ENCODE measurements at places on chromosomes 1 and 21.

DNA sequence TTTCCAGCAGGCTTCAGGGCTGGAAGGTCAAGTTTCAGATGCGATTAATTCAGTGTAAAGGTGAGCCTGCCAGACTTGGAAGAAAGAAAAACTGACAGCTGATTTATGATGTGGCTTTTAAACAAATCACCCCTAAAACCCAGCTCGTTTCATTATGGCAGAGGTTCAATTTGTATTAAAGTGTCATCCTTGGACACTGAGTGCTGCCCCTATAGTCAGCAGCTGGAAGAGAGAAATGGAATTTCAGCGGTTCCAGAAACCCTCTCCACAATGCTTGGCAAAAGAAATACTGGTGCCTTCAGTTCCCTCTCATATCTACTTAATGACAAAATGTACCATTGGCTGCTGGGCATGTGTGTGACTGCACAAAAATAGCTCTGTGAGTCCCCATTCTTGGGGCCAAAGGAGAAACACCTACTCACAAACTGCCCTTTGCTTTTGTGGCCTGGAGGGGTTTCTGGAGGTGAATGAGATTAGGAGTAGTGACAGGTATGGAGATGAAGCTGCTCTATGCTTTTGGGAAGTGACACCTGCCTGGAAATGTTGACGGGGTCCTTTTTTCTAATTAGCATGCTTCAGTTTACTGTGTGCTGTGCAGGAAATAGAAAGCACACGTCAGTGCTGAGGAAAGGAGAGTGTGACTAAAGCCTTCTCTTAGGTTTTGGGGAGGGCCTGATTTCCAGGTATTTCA is 95.1 kb upstream of the TSPAN2 start:
- no peak for DNase-seq

- no peak for DNase-seq
Measured at GRCh38 chr1:12566484-12567287, 51.3 kb downstream of the DHRS3 start.

- no peak for DNase-seq
Measured at GRCh38 chr1:40130892-40131291, 30.3 kb upstream of the RLF start.

DNA sequence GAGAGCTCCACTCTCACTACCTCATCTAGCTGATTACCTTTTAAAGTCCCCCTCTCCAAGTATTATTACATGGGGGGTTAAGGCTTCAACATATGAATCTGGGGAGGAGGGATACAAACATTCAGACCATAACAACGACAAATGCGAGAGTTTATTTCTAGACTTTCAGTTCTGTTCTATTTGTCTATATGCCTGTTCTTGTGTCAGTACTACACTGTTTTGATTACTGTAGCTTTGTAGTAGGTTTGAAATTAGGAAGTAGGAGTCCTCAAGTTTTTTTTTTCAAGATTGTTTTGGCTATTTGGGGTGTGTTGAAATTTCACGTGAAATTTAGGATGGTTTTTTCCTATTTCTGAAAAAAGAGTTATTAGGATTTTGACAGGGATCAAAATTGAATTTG is 16.3 kb downstream of the ZMYM4 start:
- DNase-seq: no peak

- no peak for DNase-seq
Measured at GRCh38 chr1:12094180-12094579, 31.1 kb downstream of the TNFRSF8 start.

GRCh38 chr1:110672753-110673108 is 2.0 kb downstream of the KCNA3 start:
- no peak for DNase-seq

- no peak for DNase-seq
Measured at GRCh38 chr1:147349533-147349932, 107.0 kb downstream of the CHD1L start.

DNA sequence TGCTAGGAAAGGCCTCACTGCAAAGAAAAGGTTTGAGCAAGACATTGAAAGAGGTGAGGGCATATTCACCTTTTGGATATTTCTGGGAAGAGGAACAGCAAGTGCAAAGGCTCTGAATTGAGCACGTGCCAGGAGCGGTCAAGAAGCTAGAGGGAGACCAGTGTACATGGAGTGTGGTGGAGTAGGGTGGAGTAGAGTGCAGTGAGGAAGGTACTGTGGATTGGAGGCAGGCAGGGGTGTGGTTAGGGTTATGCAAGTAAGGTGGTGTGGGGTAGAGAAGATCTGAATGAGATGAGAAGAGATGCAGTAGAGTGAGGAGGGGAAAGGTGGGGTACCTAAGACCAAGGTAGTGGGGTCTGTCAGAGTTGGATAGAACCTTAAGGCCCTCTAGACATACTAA is 119.6 kb downstream of the OMA1 start:
- no peak for DNase-seq

- DNase-seq: no peak
Measured at GRCh38 chr1:42700006-42700405, 17.8 kb downstream of the YBX1 start.

DNA sequence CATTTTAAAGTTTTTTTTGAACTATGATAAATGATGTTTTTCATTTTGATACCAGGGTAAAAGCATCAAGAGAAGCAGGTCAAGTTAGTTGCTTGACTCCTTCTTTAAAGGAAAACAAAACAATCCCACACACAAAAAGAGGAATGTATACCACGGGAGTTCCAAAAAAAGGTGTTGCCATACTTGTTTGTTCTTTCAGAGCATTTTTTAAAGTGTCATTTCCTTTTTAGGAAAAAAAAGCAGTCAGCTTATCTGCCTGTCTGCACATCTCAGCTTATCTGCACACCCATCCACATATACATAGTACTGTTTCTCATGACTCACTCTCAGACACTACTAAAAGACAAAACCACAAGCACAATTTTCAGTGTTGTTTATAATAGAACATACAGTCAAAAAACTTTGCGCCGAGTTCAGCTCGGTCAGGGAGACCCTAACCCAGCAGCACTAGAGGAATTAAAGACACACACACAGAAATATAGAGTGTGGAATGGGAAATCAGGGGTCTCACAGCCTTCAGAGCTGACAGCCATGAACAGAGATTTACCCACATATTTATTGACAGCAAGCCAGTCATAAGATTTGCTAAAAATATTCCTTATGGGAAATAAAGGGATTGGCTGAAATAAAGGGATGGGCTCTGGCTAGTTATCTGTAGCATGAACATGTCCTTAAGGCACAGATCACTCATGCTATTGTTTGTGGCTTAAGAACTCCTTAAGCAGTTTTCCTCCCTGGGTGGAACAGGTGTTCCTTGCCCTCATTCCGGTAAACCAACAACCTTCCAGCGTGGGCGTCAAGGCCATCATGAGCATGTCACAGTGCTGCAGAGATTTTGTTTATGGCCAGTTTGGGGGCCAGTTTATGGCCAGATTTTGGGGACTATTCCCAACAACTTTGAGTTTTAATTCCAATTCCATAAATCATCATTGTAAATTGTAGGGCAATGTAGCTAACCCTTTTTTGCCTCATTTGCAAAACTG is 11.4 kb upstream of the MNDA start:
- no peak for DNase-seq

DNA sequence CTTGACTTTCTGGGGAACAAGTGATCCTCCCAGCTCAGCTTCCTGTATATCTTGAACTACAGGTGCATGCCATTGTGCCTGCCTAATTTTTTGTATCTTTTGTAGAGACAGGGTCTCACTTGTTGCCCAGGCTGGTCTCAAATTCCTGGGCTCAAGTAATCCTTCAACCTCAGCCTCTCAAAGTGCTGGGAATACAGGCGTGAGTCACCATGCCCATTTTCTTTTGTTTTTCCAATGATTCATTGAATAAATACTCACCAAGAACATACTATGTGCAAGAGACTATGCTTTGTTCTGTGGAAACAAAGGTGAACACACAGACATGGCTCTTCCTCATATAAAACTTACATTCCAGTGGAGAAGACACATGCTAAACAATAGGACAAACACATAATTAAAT is 407.8 kb upstream of the DAB1 start:
- DNase-seq: no peak

DNA sequence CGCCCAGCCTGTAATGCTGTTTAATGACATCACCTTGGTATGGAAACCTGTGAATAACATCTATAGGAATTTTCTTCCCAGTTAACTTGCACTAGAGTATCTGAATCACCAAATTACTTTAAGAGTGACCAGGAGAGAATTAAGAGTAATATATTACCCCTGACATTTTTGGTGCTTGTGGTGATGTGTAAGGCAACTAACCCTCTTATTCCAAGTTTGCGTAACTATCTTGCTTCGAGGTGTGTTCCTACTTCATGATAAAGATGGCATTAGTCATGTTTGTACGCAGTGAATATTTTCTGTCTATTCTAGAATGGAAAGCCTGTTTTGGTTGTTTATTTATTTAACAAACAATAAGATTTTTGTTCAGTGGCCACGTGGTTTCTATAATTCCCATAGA is 131.3 kb downstream of the ZP4 start:
- no peak for DNase-seq

GRCh38 chr21:20522611-20523010 is 475.6 kb upstream of the NCAM2 start:
- DNase-seq: no peak

DNA sequence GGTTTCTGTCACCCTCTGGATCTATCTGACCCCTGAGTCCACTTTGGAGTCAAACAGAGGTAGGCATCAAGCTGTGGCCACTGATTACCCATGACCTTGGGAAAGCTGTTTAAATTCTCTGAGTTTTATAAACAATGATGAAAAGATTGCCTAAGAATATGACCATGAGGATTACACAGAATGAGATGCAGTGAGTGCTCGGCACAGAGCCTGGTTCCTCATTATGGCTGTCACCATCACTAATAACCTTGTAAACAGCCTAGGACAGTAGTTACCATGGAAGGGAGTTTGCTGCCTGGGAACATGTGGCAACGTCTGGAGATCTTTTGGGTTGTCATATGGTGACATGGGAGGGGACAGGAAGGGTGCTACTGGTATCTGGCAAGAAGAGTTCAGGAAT is 248.3 kb upstream of the KAZN start:
- no peak for DNase-seq

GRCh38 chr1:43796111-43796581 is 88.8 kb downstream of the ST3GAL3 start:
- peak; percentile 70 for DNase-seq

DNA sequence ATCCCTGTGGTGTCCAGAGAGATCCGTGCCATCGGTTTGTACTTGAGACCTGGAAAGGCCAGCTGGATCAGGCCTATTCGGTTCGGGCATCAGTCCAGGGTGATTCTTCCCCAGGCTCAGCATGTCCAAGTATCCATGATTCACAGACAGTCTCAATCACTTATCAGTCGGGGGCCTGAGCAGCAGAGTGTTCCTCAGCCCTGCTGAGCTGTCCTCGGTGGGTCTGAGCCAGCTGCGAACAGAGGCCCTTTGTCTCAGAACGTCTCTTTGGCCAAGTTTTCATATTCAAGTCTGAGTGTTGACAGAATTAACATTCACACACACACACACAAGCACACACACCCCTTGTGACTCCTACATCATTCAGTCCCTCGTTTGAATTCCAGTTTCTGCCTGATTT is 33.4 kb upstream of the OSBPL9 start:
- DNase-seq: peak; percentile 58

GRCh38 chr1:159949981-159950381 is 4.1 kb downstream of the SLAMF9 start:
- no peak for DNase-seq

- peak; percentile 47 for DNase-seq
Measured at GRCh38 chr1:55301912-55302311, 86.7 kb upstream of the USP24 start.

GRCh38 chr21:42456457-42456856 is 39.6 kb downstream of the RSPH1 start:
- DNase-seq: no peak

DNA sequence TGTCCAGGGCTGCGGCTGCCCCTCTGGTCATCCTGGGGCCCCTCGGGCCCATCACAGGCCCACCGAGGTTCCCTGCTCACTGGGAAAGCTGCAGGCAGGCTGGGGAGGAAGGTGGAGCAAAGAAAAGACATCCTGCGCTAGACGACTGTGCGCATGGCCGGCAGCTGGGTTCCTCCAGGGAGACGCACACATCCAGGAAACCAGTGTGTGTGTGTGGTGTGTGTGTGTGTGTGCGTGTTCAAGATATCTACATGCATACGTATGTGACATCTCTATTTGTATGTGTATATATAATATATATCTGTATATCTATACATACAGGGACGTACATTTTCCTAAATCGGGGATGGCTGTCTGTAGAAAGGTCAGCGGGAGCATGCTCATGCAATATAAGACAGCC is 63.7 kb downstream of the ACOT7 start:
- DNase-seq: peak; percentile 74

DNA sequence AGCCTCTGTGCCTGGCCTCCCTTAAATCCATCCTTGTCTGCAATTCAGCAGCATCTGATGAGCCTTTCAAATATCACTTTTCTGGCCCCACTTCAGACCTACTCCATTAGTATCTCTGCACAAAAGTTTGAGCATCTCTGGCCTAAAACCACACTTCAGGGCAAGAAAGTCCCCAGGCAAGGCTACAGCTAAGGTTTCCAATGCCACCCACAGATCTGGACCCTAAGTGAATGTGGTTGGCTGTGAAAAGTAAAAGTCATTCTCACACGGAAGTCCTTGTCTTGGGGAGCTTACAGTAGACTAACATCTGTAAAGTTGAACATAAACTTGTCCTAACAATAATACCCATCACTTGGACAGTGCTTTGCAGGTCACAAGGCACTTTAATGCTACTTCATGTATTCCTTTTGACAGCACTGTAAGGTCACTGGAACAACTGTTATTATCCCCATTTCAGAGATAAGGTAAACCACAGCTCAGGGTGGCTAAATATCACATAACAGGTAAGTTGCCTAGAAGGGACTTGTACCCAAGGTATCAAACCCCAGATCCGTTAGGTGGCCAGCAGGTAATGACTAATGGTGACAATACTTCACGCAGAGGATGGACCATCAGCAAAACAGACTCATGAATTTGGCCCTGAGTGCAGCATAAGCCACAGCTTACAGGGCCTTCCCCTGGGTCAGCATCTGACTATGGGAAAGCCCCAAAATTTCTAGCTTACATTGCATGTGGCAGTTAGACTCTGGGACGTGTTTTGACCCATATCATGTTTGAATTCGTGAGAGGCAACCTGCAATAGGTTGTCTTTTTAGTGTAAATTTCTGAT is 356.0 kb downstream of the HHAT start:
- DNase-seq: no peak

DNA sequence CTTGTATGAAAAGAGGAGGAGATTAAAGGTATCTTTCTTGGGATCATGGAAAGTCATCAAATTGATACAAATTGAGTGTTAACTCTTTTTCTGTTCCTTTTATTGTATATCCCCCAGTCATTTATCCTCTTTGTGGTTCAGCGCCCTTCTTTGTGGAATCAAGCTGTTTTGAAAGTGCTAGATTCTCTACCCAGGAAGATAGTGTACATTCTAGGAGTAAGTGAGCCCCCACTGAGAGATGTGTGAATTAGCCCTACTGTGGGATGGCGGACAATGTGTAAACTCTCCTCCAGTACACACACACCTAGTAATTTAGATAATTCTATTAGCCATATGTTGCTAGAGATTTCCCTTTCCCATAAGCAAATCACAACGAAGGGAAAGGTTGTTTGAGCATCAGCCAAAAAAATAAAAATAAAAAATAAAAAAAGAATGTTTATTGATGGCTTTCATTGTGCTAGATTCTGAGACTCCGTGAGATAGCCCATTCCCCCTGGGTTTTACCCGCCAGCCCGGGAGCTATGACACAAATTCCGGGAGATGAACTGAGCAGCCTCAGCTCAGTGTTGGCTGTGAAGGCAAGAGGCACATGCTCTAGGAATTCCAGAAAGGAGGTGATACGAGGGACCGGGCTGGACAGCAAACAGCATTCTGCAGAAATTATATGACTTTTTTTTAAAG is 378.4 kb upstream of the RUNX1 start:
- no peak for DNase-seq
